ENCODE measurements at places on chromosomes 11 and 22.

GRCh38 chr22:48305726-48306235, 1521.9 kb downstream of the BRD1 start:
- DNase-seq, result no peak

GRCh38 chr11:359181-359714, 10.1 kb upstream of the B4GALNT4 start:
- DNase-seq, result no peak

GRCh38 chr11:43035086-43035485, 276.7 kb upstream of the API5 start:
- DNase-seq, result no peak

- no peak for DNase-seq
Observed at GRCh38 chr11:12461516-12461915, 84.1 kb downstream of the PARVA start.

All from HS-5 (cell line).